Thyroid gland (tissue), 4 donors: ENCODE measurements at places on chromosomes 5 and 9. TPM values are rescaled to one million over a fixed set of nuclear protein-coding genes. Genes with fewer than 3 reads are reported as not detected.

GRCh38 chr5:59799668-59800346 lies 93.7 kb downstream of the PDE4D start:
- no peak for DNase-seq

LCN15 gene
- total RNA-seq = not detected

DNA sequence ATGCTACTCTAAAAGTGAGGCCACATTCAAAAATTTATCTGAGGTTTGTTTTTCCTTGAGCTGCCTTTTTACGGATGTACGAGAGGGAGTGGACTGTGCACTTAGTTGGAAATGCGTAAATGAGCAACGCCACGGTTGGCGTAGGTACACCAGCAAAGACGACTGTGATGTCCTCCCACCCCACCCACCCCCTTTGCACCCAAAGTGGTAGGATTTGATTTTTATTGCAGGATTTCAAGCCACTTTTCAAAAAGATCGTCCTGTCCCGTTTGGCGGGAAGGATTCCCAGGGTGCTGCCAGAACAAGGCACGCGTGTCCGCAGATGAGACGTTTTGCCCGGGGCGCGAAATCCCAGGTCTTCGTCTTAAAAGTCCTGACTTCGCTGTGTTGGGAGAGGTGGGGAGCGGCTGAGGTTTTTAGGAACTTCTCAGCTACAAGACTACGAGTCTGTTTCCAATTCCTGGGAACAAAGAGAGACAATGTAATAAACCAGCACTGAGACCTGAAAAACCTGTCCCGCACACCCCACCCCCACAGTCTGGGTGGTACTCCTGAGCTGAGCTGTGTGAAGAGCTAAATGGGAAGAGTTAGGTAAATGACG lies 1.0 kb upstream of the TLE1 start:
- peak; percentile 84 for DNase-seq

DNA sequence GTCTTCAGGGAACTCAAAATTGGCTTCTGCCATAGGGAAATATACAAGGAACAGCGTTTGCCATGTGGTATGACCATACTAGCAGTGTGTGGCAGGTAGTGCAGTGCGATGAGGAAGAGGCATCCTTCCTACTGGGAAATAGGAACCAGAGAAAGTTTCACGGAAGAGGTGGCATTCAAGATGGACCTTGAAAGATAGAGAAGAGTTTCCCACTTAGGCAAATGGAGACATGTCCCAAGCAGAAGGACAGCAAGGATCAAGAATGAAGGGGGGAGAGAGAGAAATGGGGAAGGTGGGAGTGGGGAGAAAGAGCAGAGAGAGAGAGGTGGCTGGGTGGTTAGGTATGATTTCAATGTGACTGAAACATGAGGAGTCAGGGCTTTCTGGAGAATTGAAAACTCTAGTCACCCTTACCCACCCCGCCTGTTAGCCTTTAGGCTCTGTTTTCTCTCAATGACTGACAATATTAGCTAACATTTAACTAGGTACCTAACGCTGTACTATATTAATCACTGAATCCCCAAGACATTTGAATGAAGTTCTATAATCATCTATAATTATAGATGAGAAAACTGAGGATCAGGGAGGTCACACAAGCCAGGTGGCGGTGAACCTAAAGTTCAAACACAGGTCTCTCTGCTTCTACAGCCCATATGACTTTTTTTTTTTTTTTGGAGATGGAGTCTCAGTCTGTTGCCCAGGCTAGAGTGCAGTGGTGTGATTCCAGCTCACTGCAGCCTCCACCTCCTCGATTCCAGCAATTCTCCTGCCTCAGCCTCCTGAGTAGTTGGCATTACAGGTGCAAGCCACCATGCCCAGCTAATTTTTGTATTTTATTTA lies 171.3 kb downstream of the NR3C1 start:
- DNase-seq = no peak

CRHBP gene
- 1.3 TPM for total RNA-seq

GRCh38 chr5:16992006-16992405 lies 55.9 kb upstream of the MYO10 start:
- no peak for DNase-seq

- DNase-seq = no peak
These were observed 99.3 kb downstream of the TRIO start for GRCh38 chr5:14242447-14242846.

- no peak for DNase-seq
These were observed 1548.6 kb downstream of the EFNA5 start for GRCh38 chr5:106121972-106122605.

DNA sequence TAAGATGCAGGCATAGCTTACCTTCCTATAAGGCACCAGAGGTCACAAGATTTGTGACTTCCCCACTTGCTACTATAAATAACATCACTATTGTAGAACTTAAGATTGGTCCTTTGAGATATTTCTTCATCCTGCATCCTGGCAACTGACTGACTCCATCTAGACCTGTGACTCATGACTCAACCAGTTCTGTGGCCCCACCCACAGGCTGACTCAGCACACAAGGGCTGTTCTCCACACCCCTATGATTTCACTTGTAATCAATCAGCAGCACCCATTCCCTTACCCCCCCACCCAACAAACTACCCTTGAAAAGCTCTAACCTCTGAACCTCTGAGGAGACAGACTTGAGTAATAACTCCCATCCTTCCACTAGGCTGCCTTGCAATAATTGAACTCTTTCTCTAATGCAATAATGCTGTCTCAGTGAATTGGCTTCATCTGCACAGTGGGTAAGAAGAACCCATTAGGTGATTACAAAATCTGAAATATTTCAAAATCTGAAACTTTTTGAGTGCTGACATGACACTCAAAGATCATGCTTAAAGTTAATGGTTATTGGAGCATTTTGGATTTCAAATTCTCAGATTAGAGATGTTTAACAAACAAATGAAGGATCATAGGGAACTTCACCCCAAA lies 296.7 kb downstream of the ARL15 start:
- DNase-seq = no peak

DNA sequence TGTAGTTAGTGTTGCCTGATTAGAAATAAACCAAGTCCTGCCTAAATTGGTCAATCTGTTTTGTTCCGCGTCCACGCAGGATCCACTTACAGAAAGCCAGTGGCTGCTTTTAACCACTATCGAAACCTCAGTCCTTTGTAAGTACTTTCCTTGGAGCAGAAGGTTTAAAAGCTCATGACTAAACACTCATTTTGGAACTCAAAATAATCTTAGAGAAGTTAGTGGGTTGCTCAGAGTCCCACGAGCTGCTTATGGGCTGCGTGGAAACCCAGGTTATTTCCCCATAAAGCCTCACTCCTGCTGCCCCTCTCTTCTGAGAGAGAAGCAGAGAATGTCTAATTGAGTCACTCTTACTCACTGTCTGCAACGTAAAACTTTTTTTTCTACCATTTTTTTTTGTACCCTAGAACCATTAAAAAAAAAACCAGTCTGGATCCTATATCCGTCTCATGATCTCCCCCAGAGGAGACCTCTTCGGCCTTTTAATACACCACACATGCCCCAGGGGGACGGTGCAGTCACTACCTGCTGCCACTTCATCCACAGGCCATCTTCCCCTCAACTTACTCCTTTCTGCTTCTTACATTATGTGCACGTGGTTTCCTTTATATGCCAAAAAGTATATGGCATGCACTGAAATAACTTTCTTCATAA lies 7.6 kb downstream of the BASP1 start:
- DNase-seq = no peak

GRCh38 chr9:126532489-126532888 lies 81.2 kb upstream of the LMX1B start:
- no peak for DNase-seq

GRCh38 chr9:72315089-72315509 lies 49.9 kb downstream of the ZFAND5 start:
- peak; percentile 94 for DNase-seq

- no peak for DNase-seq
These were observed 121.6 kb downstream of the OXCT1 start for GRCh38 chr5:41748631-41749030.

INSL6 gene
- not detected for total RNA-seq

DNA sequence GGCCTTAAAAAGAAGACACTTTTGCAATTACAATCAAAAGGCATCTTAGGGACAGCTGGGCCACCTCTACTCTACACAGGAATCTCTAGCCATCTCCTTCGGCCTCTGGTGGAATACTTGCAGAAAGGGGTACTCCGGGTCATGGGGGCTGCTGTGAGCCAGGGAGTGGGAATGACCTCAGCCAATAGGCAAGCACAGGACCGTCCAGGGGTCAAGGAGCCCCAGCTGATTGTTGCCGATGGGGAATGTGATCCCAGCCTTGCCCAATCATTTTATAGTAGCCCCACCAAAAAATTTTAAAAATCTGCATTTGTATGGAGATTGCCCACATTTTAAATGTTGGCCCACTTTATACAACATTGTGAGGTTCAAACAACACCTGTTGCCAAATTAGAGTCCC lies 16.9 kb upstream of the SLC36A3 start:
- DNase-seq = no peak

DNA sequence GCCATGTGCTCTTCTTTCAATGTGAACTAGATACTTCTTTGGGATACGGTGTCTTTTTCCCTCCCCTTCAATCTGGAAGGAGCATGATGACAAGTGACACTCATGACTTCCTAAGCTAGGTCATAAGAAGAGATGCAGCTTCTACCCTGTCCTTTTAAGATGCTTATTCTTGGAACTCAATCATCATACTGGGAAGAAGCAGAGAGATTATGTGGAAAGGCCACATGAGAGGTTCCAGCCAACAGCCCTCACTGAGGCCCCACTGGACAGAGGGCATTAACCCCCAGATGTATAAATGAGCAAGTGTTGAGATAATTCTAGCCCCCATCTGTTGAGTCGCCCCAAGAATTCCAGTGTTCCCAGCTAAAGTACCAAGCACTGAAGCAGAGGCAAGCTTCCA lies 29.3 kb upstream of the HTR4 start:
- no peak for DNase-seq

DNA sequence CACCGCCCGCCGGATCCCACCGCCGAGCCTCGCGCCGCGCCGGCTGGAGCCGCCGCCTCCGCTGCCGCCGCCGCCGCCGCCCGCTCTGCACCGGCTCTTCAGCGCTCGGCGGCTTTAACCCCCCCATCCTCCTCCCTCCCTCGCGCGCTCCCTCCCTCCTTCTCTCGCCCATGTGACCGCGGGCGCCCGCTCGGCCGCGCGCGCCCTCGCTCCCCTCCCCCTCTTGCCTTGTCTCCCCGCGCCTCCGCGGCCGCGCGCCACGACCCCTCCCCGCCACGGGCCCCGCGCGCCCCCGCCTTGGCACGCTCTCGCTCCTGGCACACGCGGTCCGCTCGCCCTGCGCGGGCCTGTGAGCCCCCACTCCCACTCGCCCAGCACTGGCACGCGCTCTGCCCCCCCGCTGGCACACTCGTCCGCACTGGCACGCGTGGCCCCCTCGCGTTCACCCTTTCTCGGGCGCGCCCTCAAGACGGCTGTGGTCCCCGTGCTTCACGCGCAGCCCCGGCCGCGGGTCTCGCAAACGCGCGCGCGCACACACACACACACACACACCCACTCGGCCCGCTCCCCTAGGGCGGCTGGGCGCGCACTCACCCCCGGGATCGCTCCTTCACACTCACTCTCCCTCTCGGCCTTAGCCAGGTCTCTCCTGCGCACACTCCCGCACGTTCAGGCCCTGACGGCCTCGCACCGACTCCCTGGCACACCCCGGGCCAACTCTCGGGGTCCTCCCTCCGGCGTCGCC lies at the start of gene CNTFR:
CNTFR (minus strand) TSS at position 89 of the 745 bp plus-strand sequence. CDS start 20,743 bp downstream, outside the sequence.
- peak; percentile 27 for DNase-seq

DNA sequence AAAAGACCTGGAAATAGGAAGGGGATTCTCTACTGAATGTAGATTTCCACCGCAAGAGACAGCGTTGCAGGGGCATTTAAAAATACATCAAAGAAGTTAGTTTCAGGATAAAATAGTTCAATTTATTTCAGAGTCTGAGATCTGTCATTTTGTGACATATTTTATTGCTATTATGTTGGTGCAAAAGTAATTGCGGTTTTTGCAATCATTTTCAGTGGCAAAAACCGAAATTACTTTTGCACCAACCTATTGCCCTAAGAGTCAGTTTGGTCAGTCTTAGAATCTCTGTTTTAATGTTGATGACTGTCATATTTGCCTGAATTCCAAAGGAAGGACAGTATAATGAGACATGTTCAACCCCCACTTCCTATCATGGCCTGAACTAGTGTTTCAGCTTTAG lies 219.5 kb upstream of the CDH10 start:
- no peak for DNase-seq

DNA sequence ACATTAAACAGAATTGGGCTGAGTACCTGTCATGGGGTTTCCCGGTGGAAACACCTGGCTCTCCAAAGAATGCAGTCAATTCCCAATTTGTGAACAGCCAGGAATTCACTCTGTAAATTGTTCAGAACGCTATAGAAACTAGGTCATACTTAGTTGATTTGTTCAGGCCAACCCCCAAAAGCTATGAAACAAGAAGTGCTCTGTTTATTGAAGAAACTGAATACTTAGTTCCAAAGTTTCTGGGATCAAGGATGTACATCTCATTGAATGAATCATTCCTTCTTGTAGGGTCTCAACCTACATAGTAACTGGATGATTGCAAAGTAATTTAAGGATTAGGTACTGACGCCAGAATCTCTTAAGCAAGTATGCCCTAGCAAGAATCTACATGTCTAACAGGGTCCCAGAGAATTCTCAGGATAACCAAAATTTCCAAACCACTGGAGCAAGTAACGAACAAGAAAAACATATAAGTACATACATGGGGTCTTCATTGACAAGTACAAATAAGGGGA lies 659 bp upstream of the TUSC1 start:
- no peak for DNase-seq

- peak; percentile 57 for DNase-seq
These were observed 41.4 kb upstream of the PJA2 start for GRCh38 chr5:109451146-109451545.

GRCh38 chr9:5510989-5511388 lies 658 bp downstream of the PDCD1LG2 start:
- no peak for DNase-seq

BARHL1 gene
- not detected for total RNA-seq

- no peak for DNase-seq
These were observed 156.2 kb upstream of the NR3C1 start for GRCh38 chr5:143559586-143560109.

- DNase-seq = no peak
These were observed 161.6 kb upstream of the FBXL17 start for GRCh38 chr5:108543486-108543885.

TAS2R1 gene
- total RNA-seq = not detected

DNA sequence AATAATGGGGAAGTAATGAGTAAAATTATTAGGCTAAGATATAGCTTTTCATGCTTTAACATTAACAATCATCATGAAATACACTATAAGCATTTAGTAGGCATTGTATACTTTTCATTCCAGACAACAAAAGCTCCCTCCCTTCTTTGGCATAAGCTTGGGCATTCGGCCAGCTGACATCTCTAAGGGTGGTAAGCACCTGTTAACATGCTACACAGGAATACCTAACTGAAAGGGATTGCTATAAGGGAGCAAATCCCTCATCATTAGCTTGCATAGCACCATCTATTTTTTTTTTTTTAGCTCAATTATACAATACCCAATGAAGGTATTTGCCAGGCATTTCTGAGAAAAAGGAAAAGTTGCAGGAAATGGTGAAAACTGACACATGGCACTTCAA lies 16.6 kb downstream of the STRBP start:
- DNase-seq = peak; percentile 55
